ENCODE measurements at places on chromosomes 11 and 22. TPM values are rescaled to one million over a fixed set of nuclear protein-coding genes. Genes with fewer than 3 reads are reported as not detected.

SPDYC gene
- total RNA-seq = not detected

IGHMBP2 gene
- total RNA-seq = 21.7 TPM

CHRM1 gene
- total RNA-seq = 1.3 TPM

OR56A3 gene
- total RNA-seq = not detected

ARSA gene
- 58.1 TPM for total RNA-seq

SOX6 gene
- 9.6 TPM for total RNA-seq

TMEM86A gene
- total RNA-seq = 4.1 TPM

PTH gene
- total RNA-seq = not detected

PGA5 gene
- total RNA-seq = 0.89 TPM

PKP3 gene
- 0.09 TPM for total RNA-seq

HTR3B gene
- total RNA-seq = not detected

PHF21B gene
- total RNA-seq = 7.2 TPM

TPBGL gene
- total RNA-seq = 0.21 TPM

MMP13 gene
- total RNA-seq = not detected

PIH1D2 gene
- 1.3 TPM for total RNA-seq

GRM5 gene
- total RNA-seq = not detected

KDM4D gene
- total RNA-seq = 3.8 TPM

TBX10 gene
- total RNA-seq = not detected

PUS3 gene
- 11.4 TPM for total RNA-seq

SPI1 gene
- not detected for total RNA-seq

ATG16L2 gene
- total RNA-seq = 66.8 TPM

NCR3LG1 gene
- 5.2 TPM for total RNA-seq

TSSK2 gene
- not detected for total RNA-seq

OR2AT4 gene
- total RNA-seq = not detected

CYP2D6 gene
- 0.14 TPM for total RNA-seq

ZNF215 gene
- 1.6 TPM for total RNA-seq

SYT13 gene
- 1.9 TPM for total RNA-seq

APOA4 gene
- total RNA-seq = 0.86 TPM

VSIG2 gene
- not detected for total RNA-seq

TREH gene
- not detected for total RNA-seq

TRIM22 gene
- not detected for total RNA-seq

OR6T1 gene
- not detected for total RNA-seq

DKK3 gene
- total RNA-seq = 309 TPM

C11orf97 gene
- not detected for total RNA-seq

FLRT1 gene
- 0.53 TPM for total RNA-seq

OR52I2 gene
- not detected for total RNA-seq

PRG3 gene
- not detected for total RNA-seq

TEAD1 gene
- total RNA-seq = 105 TPM

FREY1 gene
- total RNA-seq = 2.7 TPM

RTN4RL2 gene
- total RNA-seq = 0.09 TPM

PANX2 gene
- 30.9 TPM for total RNA-seq

HBD gene
- not detected for total RNA-seq

MMP11 gene
- 38.2 TPM for total RNA-seq

ZNF280A gene
- total RNA-seq = not detected

ISX gene
- total RNA-seq = not detected

CTTN gene
- total RNA-seq = 245 TPM

Data from cardiac muscle cell (in vitro differentiated cells and primary cell).